ENCODE measurements at places on chromosomes 12 and 14.

DNA sequence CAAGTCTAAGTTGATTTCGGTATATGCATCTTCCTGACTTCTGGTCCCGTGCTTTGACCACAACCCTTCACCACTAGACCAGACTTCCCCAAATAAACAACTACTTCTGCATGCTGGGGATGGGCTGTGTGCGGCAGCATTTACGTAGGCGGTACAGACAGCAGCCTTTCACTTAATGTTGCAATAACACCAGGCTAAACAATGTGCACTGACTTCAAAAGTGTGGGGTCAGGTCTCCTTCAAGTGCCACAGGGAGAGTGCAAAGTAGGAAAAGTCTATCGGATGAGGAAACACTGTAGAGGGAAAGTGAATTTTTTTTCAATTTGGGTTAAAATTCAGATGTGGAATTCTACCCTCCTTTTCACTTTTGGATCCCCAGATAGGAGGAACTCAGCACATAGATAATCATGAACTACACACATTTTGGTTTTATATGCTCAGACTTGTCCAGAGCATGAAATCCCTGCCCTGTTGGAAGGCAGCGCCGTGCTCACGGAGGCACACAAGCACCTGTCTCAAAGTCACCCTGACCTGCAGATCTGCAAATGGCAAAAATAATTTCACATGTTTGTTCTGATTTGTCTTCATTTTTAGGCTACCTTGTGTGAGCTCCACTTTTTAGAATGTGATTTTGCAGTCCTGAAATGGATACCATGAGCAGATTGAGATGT lies 3.6 kb upstream of the FOS start:
- no peak for DNase-seq

- no peak for DNase-seq
These were observed 820 bp upstream of the FGF23 start for GRCh38 chr12:4380332-4380731.

GRCh38 chr14:68806526-68807147 lies 13.8 kb upstream of the ZFP36L1 start:
- no peak for DNase-seq

GRCh38 chr14:75432411-75432810 lies 4.6 kb downstream of the JDP2 start:
- no peak for DNase-seq

DNA sequence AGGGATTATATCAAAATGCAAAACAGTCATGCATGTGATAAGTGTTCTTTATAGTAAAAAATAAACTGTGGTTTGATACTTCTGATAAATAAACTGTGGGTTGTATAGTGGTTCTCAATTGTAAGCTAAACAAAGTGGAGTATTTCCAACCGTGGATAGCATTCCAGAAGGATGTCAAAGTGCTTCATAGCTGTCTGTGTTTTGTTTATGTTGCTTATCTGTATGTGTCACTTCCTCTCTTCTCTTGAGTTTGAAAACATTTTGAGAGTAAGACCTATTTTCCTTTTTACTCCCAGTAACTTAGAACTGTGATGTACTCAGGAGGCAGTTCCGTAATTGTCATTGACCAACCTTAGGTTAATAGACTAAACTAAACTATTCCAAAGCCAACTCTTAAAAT lies 415.8 kb downstream of the TMTC2 start:
- no peak for DNase-seq

GRCh38 chr12:13268581-13268980 lies 72.1 kb downstream of the EMP1 start:
- no peak for DNase-seq

DNA sequence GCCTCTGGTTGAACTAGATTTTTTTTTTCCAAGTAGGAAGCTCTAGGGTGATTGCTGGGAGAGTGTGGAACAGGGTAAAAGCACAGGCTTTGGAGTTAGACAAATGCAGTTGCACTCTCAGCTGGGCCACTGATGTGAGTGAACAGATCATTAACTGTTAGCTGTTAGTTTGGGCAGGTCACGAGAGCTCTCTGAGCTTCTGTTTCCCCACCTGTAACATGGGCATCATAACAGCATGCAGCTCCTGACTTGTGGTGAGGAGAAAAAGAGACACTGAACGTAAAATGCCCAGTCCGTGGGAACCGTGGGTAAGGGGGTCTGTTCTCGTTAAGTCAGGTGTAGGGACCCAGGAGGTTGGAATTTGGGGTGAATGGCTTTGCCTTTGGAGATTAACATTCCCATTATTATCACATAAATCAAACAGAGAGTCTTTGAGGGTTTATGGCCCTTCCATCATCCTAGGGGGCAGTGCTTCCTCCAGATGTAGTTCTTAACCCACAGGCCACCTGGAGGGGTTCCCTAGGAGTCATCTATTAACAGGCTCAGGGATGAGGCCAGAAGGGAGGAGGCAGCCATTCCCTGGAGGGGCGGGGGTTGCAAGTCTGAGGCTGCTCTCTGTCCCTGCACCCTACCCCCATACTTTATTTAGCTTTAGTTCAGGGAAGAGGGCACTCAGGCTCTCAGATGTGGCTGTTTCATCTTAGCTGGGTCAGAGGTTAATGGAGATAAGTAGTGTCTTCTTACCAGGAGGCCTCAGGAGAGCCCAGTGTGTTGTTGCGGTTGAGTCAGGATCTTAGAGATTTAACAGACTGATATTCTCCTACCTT lies 135.2 kb downstream of the DACT1 start:
- DNase-seq, result no peak

DNA sequence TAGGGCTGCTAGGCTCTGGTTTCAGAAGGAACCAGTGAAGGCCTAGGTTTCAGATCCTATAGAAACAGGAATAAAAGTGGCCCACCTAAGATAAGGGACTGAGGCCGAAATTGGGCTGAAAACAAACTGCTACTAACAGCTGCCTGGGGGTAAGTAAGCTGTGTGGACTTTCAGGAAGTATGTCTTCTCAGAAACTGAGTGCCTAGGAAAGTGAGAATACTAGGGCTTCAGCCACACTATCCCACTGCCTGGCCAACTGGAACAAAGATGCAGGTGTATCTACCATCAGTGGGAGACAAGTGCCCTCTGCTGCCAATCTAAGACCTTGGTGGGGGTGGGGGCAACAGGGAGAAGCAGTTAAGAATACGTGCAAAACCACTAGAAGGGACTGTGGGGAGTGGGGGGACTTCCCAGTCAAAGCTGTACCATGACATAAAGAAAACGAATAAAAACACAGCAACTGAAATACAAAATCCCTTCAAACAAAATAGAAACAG lies 82.5 kb downstream of the MED13L start:
- no peak for DNase-seq

DNA sequence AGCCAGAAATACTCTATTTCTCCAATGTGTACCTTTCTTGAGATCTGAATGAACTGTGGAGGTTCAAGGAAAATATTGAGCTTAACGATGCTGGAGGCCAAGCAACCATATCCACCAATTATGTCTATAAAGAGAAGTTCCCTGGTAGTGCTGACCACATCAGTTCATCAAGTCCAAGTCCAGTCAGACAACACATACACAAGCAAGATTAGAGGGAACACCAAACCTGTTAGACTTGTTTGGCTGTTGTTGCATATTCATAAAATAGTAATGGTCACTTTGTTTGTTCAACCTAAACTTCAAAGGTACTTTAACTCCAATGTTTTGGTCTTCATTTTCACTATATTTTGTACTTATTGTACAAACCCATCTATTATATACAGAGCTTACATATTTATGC lies 81.6 kb downstream of the LMO3 start:
- no peak for DNase-seq

DNA sequence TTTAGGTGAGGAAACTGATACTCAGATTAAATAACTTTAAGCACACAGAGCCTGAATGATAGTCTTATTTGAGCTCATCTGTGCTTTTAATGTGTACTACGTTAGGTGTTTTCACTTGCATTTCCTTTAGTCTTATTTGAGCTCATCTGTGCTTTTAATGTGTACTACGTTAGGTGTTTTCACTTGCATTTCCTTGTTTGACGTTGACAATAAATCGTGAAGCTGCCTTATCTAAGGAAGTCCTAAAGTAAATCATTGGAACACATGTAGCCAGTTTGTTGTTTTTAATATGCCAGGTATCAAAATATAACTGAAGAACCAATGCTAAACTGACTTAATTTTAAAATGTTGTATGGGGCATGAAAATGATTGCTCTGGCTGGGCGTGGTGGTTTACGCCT lies 2.0 kb downstream of the RAP1B start:
- DNase-seq, result no peak

DNA sequence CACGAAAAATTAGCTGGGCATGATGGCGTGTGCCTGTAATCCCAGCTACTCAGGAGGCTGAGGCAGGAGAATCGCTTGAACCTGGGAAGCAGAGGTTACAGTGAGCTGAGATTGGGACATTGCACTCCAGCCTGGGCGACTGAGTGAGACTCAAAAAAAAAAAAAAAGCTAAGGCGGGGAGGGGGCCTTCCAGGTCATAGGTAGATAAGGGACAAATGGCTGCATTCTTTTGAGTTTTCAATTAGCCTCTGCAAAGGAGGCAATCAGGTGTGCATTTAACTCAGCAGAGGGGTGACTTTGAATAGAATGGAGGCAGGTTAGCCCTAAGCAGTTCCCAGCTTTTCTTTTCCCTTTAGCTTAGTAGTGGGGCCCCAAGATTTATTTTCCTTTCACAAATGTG lies 743 bp upstream of the AACS start:
- no peak for DNase-seq

DNA sequence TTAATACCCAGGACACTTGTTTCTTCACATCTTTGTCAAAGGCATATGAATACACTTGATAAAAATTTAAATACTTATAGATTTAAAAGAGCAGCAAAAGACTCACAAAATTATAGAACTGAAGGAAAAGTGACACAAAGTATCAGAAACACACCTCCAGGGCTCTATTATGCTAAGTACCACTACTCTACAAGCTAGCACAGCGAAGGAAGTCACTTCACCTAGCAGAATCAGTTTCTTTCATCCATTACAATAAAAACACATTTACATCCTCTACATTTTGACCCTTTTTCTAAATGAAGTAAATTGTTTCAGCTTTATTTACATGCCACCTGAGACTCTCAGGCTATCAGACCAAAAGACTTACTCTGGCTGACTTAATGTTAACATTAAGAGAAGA lies 26.6 kb upstream of the PTPRB start:
- DNase-seq, result no peak

- no peak for DNase-seq
These were observed 5.4 kb downstream of the SIX6 start for GRCh38 chr14:60514378-60514740.

DNA sequence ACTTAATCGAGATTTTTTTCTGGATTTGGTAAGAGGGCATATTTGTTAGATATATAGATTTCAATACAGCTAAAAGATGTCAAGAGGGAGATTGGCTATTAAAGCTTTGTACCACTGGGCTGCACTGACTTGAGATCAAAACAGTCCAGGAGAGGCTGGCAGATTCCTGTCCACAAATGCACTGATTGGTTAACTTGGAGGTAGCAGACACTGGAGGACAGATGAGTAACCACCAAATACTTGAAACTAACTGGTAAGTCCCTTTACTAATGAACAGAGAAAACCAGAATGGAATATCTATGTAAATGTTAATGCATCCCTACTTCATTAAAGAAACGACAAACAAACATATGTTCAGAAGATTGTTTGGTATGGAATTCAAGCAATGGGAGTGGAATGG lies 416.6 kb downstream of the LRIG3 start:
- DNase-seq, result no peak

DNA sequence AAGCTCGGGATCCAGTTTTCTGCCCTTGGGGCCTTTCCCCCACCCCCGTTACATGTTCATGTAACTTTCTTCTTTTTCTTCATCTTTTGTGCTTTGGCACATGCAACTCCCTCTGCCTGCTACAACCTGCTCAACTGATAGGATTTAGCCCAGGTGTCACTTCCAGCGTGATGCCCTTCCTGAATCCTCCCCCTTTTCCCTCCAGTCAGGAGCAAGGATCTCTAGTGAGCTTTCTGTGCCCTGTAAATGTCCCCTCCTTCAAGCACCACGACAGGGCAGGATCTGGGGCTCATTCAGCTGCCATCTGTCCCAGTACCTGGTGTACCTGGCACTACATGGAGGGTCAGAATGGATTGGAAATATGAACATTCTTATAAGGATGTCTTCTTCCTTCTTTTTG lies 15.3 kb downstream of the PELI2 start:
- DNase-seq, result no peak

GRCh38 chr14:43449291-43449690 lies 1057.8 kb downstream of the FSCB start:
- DNase-seq, result no peak

DNA sequence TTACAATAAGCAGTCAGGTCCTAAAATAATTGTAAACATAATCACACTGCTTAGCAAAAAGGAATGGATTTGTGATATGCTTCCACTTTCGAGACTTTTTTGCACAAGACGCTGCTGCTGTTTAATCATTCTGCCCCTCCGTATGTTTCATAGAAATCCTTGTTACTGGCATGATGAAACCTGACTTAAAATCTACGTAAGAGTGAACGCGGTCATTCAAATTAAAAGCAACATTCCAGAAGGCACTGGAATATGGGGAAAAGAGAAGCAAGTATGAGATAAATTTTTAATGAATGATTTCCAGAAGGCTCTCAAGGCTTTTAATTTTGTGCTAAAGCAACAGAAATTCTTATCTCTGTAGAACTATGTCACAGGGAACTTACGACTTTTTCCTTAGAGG lies 1.1 kb downstream of the CNIH1 start:
- no peak for DNase-seq

DNA sequence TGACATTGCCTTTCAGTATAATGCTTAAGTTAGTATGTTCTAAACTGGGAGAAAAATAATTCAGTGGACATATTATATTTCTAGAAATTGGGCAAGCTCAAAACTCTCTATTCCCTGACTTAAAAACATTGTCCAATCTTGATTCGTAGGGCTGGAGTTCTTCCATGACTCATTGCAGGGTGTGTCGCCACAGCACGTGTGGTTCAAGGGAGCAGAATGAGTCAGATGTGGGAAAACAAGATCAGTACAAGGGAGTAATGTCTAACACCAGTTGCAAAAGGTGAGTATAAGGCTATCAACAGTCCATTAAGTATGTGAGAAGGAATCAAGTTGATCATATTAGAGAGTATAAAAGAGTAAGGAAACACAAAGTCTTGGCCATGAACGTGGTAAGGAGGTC lies 887.0 kb downstream of the TMTC2 start:
- DNase-seq, result no peak

- no peak for DNase-seq
These were observed 101.7 kb upstream of the ATF7IP start for GRCh38 chr12:14263742-14264141.

DNA sequence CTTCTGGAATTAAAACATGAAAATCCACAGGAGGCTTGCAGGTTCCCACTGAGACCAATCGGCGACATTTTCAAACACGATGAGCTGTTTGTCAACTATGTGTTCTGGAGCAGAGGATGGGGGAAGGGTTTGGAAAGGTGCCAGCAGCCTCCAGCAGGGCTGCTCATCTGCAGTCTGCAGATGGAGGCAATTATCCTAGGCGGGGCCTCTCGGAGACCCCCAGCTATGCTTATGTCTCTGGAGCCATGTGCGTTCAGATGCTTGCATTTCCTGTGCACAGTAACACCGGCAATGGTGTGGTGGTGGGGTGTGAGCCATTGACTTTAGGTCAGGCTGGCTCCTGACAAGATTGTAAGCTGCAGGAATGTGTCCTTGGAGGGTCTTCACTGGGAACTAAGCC lies 51.7 kb downstream of the RPH3A start:
- DNase-seq, result no peak

Data from Panc1 (cell line).